ENCODE measurements at places on chromosomes 11 and 22. TPM values are rescaled to one million over a fixed set of nuclear protein-coding genes. Genes with fewer than 3 reads are reported as not detected.

Gene ATP6V1E1
- total RNA-seq = 166 TPM

Gene MAML2
- total RNA-seq = 2.2 TPM

Gene NCR3LG1
- total RNA-seq = 2.6 TPM

Gene OR8G5
- total RNA-seq = not detected

Gene MPZL2
- total RNA-seq = 106 TPM

Gene TYR
- not detected for total RNA-seq

Gene CHKB
- total RNA-seq = 23.7 TPM

Gene CCDC134
- total RNA-seq = 11.8 TPM

Gene OR51I1
- total RNA-seq = 0.24 TPM

Gene MS4A7
- not detected for total RNA-seq

Gene HORMAD2
- total RNA-seq = not detected

Gene NAA40
- 3.8 TPM for total RNA-seq

Gene OR52I1
- not detected for total RNA-seq

Gene OR6T1
- total RNA-seq = not detected

Gene TMEM191C
- not detected for total RNA-seq

Gene HTR3A
- not detected for total RNA-seq

Gene ROBO4
- total RNA-seq = 0.72 TPM

Gene MRGPRD
- not detected for total RNA-seq

Gene CLMP
- total RNA-seq = 34.1 TPM

Gene MPPED2
- total RNA-seq = not detected

Gene FAM111B
- total RNA-seq = 2.2 TPM

Gene WNT7B
- total RNA-seq = 18.5 TPM

Gene FOXRED2
- 3.4 TPM for total RNA-seq

Gene CTSW
- total RNA-seq = not detected

All from tracheal epithelial cell (primary cell).